ENCODE measurements at places on chromosomes 6 and 20.
A peak's percentile ranks its signal among the peaks of the same experiment; 100 is the strongest.

GRCh38 chr6:88238065-88238464, 71.9 kb upstream of the CNR1 start:
- H3K4me3 ChIP-seq, result no peak overlapping the region
- no peaks in the 10 kb centered on the region for H3K36me3 ChIP-seq
- H3K4me1 ChIP-seq, result no peaks in the 10 kb centered on the region
- no peak overlapping the region for H3K27ac ChIP-seq
- DNase-seq, result no peak

DNA sequence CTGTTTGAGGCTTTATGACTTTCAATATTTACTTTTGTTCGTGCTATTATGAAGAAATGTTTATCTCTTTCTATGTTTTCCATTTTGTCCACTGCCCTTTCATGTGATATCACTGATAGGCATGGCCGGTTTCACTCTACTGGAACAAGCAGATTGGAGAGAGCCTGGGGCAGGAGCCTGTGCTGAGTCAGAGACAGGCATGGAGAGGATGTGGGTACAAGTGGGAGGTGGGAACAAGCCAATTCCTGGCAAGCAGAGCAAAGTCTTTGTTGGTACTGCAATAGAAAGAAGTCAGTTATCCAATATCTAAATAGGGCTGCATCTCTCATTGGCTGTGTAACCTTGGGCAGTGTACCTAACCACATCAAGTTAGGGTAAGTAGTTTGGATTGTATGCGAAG, 545.6 kb upstream of the MAP3K7 start:
- no peak overlapping the region for H3K27ac ChIP-seq
- no peaks in the 10 kb centered on the region for H3K4me1 ChIP-seq
- no peaks in the 10 kb centered on the region for H3K27me3 ChIP-seq
- no peak for DNase-seq
- no peak overlapping the region for H3K4me3 ChIP-seq

- H3K36me3 ChIP-seq, result peaks cover 13% of the 10 kb centered on the region
- peak overlapping the region; percentile 90 for H3K27ac ChIP-seq
- no peak overlapping the region for H3K4me3 ChIP-seq
- peaks cover 49% of the 10 kb centered on the region for H3K27me3 ChIP-seq
- no peak for DNase-seq
These were observed 2.0 kb downstream of the SOX4 start for GRCh38 chr6:21595285-21596144.

DNA sequence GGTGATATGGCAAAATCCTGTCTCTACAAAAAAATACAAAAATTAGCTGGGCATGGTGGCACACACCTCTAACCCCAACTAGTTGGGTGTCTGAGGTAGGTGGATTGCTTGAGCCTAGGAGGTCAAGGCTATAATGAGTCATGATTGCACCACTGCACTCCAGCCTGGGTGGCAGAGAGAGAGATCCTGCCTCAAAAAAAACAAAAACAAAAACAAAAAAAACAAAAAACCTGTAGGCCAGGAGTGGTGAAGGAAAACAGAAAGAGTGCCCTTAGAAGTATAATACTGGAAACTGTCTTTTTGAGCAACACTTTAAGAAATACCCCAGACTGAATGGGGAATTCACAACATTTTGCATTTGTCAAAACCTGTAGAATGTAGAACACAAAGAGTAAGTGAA, 85.3 kb downstream of the JARID2 start:
- DNase-seq, result no peak
- peak overlapping the region; percentile 77 for H3K27ac ChIP-seq
- no peaks in the 10 kb centered on the region for H3K27me3 ChIP-seq
- peaks cover 1% of the 10 kb centered on the region for H3K36me3 ChIP-seq
- peak overlapping the region; percentile 64 for H3K4me3 ChIP-seq

GRCh38 chr6:81750200-81750599, 2.3 kb downstream of the TENT5A start:
- peaks cover 6% of the 10 kb centered on the region for H3K27me3 ChIP-seq
- DNase-seq, result no peak
- H3K36me3 ChIP-seq, result peaks cover 13% of the 10 kb centered on the region
- peak overlapping the region; percentile 92 for H3K4me3 ChIP-seq

DNA sequence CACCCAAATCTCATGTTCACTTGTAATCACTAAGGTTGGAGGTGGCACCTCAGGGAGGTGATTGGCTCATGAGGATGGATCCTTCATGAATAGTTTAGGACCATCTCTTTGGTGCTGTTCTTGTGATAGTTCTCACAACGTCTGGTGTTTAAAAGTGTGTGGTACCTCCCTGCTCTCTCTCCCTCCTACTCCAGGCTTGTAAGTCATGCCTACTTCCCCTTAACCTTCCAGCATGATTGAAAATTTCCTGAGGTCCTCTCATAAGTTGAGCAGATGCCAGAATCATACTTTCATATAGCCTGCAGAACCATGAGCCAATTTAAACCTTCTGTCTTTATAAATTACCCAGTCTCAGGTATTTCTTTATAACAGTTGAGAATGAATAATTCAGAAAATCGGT, 16.6 kb downstream of the HLA-A start:
- no peak overlapping the region for H3K27ac ChIP-seq
- H3K4me3 ChIP-seq, result no peak overlapping the region
- DNase-seq, result no peak
- H3K36me3 ChIP-seq, result peaks cover 6% of the 10 kb centered on the region
- peaks cover 15% of the 10 kb centered on the region for H3K4me1 ChIP-seq

DNA sequence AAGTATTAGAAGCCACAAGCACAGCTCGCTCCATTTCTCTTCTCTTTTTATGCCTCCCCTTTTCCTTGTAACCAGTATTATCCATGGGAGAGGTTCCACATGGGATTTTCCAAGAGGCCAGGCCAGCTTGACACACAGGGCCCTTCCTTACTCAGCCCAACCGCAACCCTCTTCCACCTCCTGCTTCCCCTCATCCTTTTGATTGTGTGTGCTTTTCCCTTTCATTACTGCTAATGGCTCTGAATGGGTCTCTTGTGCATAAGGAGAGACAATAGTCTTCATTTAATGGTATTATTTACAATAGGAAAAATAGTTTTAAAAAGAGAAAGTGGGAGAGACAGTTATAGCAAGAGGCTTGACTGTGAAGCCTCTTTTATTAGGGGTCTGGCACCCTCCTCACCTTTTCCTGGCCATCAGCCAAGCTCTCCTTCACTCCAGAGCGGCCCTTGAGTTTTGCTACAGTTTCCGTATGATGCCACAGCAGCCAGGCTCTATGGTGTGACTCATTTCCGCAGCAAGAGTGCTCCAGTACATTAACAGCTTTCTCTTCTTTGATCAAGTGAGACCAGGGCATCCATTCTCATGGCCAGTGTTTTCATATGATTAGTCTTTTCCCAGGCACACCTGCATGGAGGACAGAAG, 579.5 kb downstream of the TFAP2B start:
- H3K4me1 ChIP-seq, result no peaks in the 10 kb centered on the region
- H3K27ac ChIP-seq, result no peak overlapping the region
- no peak overlapping the region for H3K4me3 ChIP-seq
- no peak for DNase-seq
- no peaks in the 10 kb centered on the region for H3K27me3 ChIP-seq

DNA sequence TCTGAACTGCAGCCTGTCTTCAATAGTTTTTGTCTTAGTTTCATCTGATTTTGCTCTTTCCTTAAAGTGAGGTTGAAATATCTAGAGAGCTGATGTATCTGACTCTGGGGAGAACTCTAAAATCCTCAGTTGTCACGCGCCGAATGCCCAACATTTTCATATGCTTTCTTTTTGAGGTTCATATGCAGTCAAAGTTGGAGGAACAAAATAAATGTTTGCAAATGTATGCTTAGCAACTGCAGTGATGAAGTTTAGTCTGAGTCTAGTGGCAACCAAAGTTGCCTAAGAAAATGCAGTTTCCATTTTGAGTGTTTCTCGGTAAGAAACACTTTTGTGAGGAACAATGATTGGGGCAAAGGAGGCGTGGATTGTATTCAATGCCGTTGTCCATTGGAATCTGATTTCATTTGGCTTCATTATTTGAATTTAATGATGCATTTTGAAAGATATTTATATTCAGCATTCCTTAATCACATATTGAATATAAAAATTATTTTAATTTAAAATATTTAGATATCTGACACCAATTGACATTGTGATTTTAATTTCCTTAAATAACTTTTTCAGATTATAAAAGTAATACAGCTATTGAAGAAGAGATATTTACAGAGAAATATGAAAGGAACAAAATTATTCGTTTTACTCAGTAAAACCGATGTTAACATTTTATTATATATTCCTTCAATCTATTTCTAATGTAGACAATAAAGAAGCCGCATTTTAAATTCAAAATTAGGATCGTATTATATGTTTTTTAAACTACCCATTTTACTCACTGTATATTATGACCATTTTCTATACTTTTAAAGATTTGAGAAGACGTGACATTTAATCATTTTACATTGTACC, 122.0 kb downstream of the PLEKHG1 start:
- H3K27ac ChIP-seq, result no peak overlapping the region
- H3K4me1 ChIP-seq, result peaks cover 31% of the 10 kb centered on the region
- H3K27me3 ChIP-seq, result no peaks in the 10 kb centered on the region
- H3K4me3 ChIP-seq, result no peak overlapping the region
- no peak for DNase-seq

DNA sequence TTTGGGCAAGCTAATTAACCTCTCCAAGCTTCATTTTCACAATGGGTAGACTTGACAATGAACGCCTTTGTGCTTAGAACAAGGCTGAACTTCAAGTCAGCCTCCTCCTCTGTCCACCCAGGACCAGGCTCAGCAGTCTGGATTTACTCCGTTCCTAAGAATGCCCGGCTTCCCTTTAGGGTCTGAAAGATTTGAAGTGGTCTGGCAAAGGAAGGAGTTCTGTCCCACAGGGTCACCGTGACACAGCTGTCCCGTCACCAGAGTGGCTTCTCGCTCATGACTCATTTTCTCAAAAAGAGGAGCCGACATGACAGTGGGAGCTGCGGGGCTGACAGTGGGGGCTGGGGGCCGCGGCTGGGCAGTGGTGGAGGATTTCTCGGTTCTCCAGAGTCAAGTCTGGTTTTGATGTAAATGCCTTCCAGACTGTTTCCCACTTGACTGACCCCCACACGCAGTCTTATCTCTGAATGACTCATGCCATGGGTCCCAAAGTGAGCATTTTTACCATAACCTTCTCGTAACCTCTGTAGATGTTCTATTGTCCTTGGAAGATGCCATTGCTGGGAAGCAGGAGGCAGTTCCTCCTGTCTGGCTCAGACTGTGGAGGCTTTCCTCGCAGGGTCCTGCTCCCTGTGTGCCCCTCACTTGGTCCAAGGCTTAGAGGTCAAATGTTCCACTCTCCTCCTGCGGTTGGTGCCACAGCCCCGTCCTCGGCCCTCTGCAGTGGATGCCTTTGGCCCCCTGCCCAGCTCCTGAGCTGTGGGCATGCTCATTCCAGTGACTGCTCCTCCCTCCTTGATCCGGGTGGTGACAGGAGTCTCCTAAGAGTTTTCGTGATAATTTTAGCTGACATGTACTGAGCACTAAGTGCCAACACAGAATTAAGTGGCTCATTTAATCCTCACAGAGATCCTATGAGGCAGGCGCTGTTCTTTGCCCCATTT, 253.1 kb downstream of the FNDC1 start:
- H3K27me3 ChIP-seq, result peaks cover 63% of the 10 kb centered on the region
- no peaks in the 10 kb centered on the region for H3K36me3 ChIP-seq
- DNase-seq, result no peak
- no peak overlapping the region for H3K27ac ChIP-seq

DNA sequence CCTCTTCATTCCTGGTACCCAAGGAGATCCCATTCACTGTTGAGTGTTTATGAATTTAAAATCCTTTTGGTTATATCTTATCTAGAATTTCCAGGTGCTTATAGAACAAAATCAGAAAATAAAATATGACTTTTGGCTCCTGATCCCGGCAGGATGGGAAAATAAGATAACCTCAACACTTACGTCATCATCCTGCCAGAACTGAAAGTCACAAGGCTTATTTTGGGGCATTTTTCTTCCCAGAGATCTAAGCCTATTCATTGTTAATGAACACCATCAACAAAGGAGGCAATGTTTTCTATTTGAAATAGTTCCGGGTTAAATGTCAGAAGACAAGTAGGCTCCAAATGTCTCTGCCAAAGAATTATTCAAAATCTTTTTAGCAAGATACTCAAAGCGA, 580.6 kb downstream of the TFAP2A start:
- no peak overlapping the region for H3K4me3 ChIP-seq
- H3K4me1 ChIP-seq, result no peaks in the 10 kb centered on the region
- DNase-seq, result no peak
- H3K27ac ChIP-seq, result no peak overlapping the region
- H3K36me3 ChIP-seq, result no peaks in the 10 kb centered on the region
- H3K27me3 ChIP-seq, result no peaks in the 10 kb centered on the region

DNA sequence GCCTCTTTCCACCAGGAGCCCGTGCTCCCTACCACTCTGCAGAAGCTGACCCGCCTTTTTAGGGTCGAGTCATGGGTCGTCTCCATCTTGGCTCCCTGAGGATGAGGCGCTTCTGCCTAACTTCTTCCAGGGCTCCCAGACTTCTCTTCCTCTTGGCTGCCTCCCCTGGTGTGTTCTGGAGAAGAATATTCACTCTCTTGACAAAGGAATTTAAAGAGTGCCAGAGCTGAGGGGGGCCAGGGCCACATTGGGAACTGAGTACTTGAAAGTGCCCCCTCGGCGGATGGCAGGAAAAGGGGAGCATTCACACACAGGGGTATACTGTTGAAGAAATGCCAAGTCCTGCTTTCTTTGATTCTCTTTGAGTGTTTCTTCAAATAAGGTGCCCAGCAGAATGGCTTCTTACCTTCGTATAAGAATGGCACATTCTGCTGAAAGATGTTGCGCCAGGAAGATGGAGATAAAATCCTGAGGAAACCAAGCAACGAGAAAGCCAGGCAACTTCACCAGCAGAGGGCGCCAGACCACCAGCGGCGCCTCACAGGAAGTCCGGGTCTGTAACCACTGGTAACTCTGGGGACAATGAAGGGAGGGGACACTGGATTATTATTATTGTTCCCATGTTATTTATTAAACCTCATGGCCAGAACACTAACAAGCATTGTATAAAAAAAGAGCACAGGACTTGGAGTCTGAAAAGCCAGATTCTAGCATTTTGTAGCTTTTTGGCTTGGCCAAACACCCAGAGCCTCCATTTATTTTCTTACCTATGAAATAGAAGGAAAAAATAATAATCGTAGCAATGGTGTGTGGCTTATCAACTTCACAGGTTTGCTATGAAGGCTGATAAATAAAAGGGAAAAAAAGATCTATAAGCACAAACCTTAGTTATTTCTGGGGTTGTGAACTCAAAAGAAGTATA, 176.7 kb downstream of the HACE1 start:
- no peak overlapping the region for H3K4me3 ChIP-seq
- H3K27me3 ChIP-seq, result no peaks in the 10 kb centered on the region
- H3K27ac ChIP-seq, result no peak overlapping the region
- peak; percentile 44 for DNase-seq
- peaks cover 5% of the 10 kb centered on the region for H3K4me1 ChIP-seq

DNA sequence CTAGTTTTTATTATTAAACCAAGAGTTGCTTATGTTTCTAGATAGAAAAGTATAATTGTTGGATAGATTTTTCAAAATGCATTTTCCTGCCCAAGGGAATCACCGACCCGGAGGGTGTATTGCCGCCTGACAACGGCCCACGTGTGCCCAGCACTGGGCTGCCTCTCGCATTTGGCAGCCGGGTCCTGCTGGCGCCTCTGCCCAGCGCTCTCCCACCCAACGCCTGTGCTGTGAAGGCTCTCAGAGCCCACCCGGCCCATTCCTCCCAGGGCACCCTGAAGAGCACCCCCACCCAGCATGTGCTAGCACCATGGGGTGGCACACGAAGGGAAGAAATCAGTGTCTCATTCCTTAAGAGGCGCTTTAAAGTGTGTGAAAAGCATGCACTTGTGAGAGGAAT, 88.3 kb upstream of the AFDN start:
- H3K27me3 ChIP-seq, result peaks cover 27% of the 10 kb centered on the region
- H3K27ac ChIP-seq, result no peak overlapping the region
- no peaks in the 10 kb centered on the region for H3K4me1 ChIP-seq
- H3K36me3 ChIP-seq, result no peaks in the 10 kb centered on the region
- no peak overlapping the region for H3K4me3 ChIP-seq
- no peak for DNase-seq

All from central memory CD8-positive, alpha-beta T cell (primary cell).